ENCODE measurements at places on chromosomes 6 and 20.

- no peak for DNase-seq
These were observed 614.9 kb downstream of the CDH26 start for GRCh38 chr20:60573003-60573680.

DNA sequence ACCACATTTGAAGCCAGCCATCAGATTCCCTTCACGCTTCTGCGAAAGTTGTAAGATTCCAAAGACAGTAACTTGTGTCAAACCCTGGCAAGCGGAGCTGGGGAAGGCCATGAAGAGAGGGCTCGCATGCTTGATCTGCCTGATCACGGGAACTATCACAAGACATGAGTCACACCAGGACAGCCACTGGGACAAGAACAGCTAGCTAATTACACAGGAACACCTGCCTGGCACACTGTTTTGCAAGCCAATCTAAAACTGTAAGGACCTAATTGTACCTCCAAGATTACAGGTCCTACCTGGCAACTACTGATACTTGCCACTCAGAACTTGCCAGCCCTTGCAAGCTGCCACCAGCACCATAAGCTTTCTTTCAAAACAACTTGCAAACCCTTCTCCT, 289.3 kb downstream of the KIF16B start:
- DNase-seq: no peak

- DNase-seq: no peak
These were observed 31.5 kb upstream of the ADTRP start for GRCh38 chr6:11810039-11810541.

DNA sequence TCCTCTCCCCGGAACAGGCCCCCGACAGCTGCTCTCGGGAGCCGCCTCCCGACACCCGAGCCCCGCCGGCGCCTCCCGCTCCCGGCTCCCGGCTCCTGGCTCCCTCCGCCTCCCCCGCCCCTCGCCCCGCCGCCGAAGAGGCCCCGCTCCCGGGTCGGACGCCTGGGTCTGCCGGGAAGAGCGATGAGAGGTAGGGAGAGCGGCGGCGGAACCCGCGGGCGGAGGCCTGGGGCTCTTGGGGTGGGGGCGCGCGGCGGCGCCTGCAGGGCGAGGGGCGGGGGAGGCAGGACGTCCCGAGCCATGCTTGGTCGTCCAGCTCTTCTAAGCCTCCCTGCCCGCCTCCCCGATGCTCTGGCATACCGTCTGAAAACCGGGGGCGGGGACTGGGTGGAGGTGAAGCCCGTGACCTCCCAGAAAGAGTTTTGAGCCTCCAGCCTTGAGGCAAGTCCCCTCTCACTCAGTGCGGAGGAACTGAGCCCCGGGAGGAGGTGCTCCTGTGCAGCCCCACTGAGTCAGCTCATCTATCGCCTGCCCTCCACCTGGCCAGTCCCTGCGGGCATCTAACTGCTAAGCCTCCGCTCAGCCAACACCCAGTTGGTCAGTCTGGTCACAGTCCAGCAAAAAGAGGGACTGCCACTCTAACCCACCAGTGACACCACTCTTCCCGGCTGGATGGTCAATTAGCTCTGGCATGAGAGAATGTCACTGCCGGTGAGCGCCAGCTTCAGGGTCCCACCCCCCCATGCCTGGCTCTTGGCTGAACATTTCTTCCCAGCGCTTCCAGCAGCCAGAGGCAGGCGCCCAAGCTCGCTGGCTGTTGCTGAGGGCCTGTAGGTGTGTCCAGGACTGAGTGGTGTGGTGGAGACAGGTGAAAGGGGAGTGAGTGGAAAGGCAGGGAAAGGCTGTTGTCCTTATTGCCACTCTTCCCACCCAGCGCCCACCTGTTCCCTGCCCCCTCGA, 482 bp downstream of the DDR1 start:
- no peak for DNase-seq

- DNase-seq: no peak
These were observed 176.2 kb downstream of the KIF16B start for GRCh38 chr20:16397086-16397485.

- DNase-seq: no peak
These were observed 92.8 kb downstream of the CEP57L1 start for GRCh38 chr6:109188115-109188411.

- DNase-seq: no peak
These were observed 658.8 kb upstream of the CHD6 start for GRCh38 chr20:42276718-42277602.

DNA sequence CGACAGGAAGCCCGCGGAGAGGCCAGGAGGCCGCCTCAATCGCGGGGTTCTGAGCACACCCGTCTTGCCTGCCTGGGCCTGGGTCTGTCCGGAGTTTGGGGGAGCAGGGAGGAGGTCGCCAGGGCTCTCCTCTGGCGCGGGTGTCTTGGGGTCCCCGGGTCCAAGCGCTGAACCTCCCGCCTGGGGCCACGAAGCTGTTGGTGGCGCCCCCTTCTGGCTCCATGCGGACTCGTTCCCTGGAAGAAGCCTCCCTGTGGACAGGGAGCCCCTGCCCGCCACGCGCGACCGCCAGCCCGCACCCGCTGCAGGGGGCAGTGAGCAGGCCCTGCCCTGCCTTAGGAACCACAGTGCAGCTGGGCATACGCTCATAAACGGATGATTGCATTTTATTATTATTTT, 44.7 kb downstream of the MCUR1 start:
- no peak for DNase-seq

DNA sequence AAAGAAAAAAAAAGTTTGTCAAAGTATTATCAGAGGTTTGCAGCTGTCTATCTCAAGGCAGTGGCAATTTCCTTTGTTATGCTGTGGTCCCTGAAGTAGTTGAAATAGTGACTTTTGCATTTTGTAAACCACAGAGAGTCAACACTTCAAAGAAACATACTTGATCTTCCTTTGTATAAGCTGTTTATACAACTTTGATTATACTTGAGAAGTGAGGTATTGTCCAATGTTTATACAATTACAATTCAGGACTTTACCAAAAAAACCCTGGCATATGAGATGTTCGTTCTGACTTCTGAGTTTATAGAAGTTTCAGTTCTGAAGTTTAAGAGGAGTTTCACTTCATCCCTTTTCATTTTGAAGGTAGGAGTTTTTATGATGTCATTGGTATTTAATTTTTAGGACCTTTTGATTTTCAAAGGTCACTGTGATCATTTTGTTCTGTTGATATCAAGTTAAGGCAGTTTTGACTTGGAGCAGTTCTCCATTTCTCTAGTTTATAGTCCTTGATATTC, 4.0 kb downstream of the STK4 start:
- no peak for DNase-seq

DNA sequence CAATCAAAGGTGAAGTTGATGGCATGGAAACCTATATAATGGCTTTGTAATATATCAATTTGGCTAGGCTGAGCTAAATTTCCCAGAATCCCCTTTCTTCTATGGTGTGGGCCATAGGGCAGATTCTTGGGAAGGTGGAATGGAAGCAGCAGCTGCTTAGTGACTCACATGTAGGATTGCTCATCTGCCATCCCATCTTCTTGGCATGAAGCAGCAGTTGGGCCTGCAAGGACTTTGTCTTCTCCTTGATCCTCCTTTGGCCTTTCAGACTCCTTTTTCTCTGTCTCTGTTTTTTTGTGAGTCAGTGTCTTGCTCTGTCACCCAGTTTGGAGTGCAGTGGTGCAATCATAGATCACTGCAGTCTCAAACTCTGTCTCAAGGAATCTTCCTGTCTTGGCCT, 52.6 kb upstream of the CEP162 start:
- no peak for DNase-seq

GRCh38 chr20:3669710-3670367, 6.6 kb upstream of the GFRA4 start:
- no peak for DNase-seq

GRCh38 chr20:59721386-59721785, 117.0 kb downstream of the PHACTR3 start:
- no peak for DNase-seq

- DNase-seq: peak; percentile 67
These were observed 243.5 kb downstream of the GMPR start for GRCh38 chr6:16481697-16482399.

GRCh38 chr6:35310265-35310831, 12.7 kb downstream of the DEF6 start:
- DNase-seq: no peak

DNA sequence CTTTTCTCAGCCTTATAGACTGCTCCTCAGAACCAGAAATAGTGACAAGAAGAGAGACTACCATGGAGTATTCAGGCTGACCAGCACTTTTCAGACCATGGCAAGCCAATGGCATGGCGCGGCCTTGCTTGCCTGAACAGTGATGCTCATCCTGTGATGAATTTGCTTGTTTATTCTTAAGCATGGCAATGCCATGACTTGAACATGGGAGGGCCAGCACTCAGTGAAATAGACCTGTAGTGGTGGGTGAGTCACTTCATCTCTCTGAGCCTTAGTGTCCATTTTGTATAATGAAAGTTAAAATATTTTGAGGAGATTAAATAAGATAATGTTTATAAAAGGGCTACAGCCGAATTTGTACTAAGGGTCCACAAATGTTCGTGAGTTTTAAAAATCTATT, 79.1 kb downstream of the LRRC1 start:
- no peak for DNase-seq

- DNase-seq: no peak
These were observed 764 bp downstream of the DNTTIP1 start for GRCh38 chr20:45792317-45793118.

DNA sequence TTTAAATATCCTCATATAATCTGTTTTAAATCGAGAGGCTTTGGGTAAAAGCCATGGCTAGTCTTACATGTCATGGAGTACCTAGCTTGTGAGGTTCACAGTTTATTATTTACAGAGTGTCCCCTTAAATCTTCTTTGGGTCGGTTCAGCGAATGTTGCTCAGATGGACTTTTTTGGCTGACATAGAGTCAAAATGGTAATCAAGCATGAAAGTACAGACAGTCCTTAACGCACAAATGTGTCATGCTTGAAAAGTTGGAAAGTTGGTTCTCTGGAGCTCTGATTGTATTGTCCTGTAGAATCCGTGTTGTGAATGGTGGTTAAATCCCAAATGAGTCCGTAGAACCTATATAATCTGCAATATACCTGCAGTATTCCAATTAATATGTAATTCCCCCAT, 22.0 kb downstream of the PTPN1 start:
- DNase-seq: no peak

- no peak for DNase-seq
These were observed 61.6 kb upstream of the RNF146 start for GRCh38 chr6:127205036-127205435.

DNA sequence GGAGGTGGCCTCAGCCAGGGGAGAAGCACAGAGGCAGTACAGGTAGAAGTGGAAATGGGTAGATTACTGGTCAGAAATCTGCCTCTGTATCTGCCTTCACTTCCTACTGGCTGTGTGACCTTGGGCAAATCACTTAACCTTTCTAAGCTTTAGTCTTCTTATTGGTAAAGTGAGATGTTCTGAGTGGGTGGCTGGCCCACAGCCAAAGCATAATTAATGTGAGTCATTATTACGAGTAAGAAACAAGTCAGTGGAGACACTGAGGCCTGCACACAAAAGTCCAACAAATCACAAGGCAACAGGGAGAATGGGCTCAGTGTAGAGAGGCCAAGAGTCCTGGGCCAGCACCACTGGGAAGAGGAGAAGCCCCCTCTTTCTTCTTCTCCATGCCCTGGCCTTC, 39.1 kb downstream of the NRN1 start:
- no peak for DNase-seq

GRCh38 chr20:49399329-49399728, 83.1 kb downstream of the KCNB1 start:
- no peak for DNase-seq

DNA sequence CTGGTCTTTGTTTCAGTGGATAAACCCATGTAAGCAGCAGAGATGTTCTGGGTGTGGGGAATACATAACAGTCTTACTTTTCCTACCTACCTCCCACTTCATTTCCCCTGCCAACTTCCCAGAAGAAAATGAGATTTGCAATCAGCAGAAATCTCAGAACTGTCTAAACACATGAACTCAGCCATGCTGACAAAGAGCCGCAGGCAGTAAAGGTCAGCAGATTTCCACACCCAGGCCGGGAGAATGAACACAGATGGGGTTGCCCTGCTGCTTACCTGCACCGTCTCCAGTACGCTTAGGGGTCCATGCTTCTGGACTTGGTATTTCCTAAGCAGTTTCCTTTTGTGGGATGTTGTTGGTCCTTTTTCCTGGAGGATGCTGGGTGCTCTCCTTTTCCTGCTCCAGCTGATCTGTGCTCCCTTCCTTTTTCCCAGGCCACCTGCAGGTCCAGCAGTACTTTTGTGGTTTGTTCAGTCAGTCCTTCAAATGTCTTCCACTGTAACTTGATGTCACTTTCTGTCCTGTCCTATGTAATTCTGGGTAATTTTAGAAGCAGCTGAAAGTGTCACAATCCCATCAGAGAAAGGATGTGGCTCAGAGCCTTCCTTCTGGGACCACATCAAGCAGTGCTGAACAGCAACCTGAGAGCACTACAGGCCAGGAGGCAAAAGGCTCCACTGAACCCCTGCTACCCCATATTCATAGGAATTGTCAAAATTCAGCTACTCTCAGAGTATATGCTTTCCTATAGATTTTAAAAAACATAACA, 129.0 kb downstream of the CEP57L1 start:
- no peak for DNase-seq

- DNase-seq: no peak
These were observed 89.4 kb upstream of the TNFAIP3 start for GRCh38 chr6:137777687-137778075.

DNA sequence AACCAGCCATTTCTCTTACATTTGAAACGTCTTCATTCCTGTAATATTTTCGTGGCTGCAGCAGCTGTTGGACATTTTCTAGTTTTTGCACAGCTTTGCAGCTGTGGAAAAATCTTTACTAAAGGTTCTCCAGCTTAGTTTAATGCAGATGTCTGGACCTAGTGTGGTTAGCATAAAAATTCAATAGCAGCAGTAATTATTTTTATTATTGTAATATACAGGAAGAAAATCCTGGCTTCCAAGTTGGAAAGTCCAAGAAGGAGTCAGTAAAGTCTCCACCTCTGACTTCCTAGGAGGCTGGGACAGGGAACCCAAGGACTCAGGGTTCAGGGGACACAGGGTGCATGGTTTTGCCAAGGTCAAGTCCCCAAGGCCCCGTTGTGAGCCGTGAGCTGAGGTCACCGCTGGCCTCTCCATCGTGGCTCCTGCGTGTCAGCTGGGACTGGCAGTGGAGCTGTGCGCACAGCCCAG, 230.6 kb downstream of the FNDC1 start:
- no peak for DNase-seq
